ENCODE measurements at places on chromosomes 1 and 21. TPM values are rescaled to one million over a fixed set of nuclear protein-coding genes. Genes with fewer than 3 reads are reported as not detected.

GRCh38 chr1:212783976-212784375, 7.6 kb downstream of the NSL1 start:
- no peak for DNase-seq

Gene SYT2
- total RNA-seq = 0.10 TPM

Gene TFF1
- not detected for total RNA-seq

Gene TNFSF18
- total RNA-seq = 3.4 TPM

Gene BGLAP
- 0.99 TPM for total RNA-seq
